ENCODE measurements at places on chromosomes 3 and 15.

- DNase-seq, result no peak
Observed at GRCh38 chr15:66746231-66746605, 44.2 kb downstream of the SMAD6 start.

- no peak for DNase-seq
Observed at GRCh38 chr3:122307976-122308375, 17.1 kb upstream of the CSTA start.

- DNase-seq, result no peak
Observed at GRCh38 chr3:143201045-143201444, 81.5 kb downstream of the CHST2 start.

- no peak for DNase-seq
Observed at GRCh38 chr15:31148297-31149087, 47.0 kb upstream of the TRPM1 start.

- no peak for DNase-seq
Observed at GRCh38 chr3:83863380-83863779, 1095.4 kb upstream of the CADM2 start.

GRCh38 chr15:85625856-85626255 lies 168.9 kb downstream of the KLHL25 start:
- DNase-seq, result peak; percentile 22

DNA sequence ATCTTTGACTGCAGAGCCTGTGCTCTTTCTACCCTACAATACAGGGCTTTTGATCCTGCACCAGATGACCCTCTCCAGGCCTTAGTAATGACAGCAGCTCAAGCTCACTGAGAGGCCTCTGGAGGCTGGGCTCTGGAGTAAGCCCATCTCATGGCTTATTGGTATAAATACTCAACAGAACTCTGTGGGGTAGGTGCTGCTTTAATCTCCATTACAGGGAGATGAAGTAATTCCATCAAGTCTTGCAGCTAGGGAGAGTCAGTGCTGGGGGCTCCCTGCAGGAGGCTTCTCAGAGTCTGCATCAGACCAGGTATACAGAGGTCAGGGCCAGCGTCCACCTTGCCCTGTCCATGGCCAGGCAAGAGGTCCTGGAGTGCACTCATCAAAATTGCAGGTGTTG lies 89.2 kb upstream of the SLC6A11 start:
- no peak for DNase-seq

DNA sequence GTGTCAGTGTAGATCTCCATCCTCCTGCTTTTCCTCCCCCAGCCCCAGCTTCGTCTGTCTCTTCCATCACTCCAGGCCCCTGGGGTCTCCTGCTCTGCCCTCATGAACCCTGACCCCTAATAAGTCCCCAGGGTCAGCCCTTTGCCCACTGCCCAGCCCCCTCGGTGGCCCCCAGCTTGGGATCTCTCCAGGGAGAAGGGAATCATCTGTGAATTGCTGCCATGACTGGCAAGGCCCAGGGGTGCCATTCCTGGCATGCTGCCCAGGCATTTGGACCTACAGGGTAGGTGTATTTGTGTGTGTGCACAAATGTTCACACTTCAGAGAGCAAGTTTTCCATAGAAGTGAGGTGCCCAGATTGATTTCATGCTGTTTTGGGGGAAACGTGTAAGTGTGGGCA lies 5.9 kb upstream of the TBC1D21 start:
- DNase-seq, result no peak

GRCh38 chr3:188421836-188422540 lies 268.0 kb downstream of the LPP start:
- DNase-seq, result no peak

DNA sequence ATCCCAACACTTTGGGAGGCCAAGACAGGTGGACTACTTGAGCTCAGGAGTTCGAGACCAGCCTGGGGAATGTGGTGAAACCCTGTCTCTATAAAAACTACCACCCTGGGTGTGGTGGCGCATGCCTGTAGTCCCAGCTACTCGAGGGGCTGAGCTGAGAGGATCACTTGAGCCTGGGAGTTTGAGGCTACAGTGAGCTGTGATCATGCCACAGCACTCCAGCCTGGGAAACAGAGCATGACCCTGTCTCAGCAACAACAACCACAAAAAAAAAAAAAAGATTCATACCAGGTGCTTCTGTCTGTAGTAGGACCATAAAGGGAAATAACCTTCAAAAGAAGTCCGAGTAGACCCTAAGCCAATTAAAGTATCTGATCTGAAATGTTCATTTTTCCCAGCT lies 94.5 kb downstream of the SERPINI1 start:
- no peak for DNase-seq

DNA sequence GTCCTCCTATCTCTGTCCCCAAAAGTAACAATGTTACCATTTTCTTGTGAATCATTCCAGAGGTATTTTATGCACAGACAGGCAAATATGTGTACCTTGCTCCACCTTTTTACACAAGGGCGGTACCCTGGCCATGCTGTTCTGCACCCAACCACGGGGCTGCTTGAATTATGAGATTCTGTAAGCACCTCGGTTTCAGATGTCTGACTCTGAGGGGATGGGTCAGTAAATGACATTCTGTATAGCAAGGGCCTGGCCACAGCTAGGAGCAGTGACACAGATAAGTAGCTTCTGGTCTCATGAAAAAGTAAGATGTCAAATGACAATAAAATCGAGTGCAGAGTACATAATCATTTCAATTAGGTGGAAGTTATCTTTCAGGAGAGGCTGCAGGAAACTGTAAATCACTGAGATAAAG lies 30.4 kb upstream of the FLNB start:
- no peak for DNase-seq

DNA sequence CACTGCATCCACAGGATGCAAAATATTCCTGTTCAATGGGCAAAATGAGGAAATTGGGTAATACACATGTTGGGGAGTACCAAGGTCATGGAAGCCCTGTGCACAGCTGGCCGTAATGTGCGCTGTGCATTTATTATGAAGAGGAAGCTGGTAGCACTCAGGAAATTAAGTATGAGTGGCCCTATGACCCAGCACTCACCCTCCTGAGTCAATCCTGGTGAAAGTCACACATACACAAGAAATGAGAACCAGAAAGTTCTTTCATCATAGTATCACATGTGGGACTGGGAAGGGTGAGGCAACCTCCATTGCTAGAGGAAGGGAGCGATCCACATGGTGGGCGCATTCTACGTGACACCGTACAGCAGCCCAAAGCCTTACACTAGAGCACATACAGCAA lies 11.4 kb upstream of the PRR20G start:
- DNase-seq, result no peak

- DNase-seq, result no peak
Observed at GRCh38 chr3:111774622-111775021, 84.4 kb upstream of the PHLDB2 start.

GRCh38 chr3:13770170-13771169 lies 109.4 kb downstream of the WNT7A start:
- DNase-seq, result no peak

DNA sequence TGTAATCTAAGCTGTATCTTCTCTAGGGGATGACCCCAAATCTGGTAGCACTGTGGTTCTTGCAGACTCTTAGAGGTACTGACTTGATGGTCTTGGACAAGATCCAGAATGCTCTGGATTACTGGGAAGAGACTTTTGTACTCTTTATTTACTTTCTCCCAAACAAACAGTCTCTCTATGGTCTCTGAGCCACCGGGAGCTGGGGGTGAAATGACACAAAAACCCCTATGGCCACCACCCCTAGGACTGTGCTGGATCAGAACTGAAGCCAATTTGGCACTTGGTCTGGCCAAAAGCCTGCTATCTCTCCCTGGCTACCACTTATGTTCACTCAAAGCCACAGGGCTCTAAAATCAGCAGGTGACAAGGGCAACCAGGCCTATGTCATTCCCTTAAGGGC lies 50.2 kb upstream of the SI start:
- DNase-seq, result no peak

GRCh38 chr15:37921527-37922385 lies 12.7 kb upstream of the TMCO5A start:
- DNase-seq, result no peak

DNA sequence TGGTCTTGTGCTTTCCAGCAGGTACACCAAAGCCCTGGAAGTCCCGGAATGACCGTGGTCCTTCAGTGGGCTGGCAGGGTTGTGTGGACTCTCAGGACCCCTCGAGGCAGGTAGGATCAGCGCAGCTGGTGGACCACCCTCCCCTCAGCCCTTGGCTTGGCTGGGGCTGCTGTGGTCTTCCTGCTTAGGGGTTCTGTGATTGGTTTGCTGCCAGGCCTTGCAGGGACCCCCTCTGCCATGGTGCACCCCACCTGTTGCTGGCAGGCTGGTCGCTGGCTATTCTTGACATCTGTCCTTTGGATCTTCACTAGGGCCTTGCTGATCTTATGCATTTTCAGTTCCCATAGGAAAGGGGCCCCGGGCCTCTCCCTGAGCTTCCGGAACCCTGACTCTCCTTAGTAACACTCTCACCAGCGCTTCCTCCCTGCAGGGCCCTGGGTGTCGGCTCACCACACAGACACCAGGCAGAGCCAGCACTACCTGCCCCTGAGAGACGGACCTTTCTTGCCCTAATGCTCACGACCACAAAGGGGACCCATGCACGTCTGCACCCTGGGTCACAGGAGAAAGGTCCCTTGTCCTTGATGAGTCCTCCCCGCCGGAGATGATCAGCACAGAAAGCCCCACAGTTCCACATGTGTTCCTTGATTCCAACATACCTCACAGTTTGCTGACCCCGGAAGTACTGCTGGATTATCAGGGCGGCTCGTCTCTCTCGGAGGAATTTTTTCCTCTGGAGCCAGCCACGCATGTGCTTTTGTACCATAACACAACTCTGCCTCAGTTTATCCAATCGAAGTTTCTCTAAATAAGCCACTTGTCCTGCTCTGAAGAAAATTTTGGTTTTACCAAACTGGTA lies 51.7 kb downstream of the MYO5C start:
- DNase-seq, result no peak

GRCh38 chr3:168548719-168549118 lies 453.0 kb upstream of the GOLIM4 start:
- no peak for DNase-seq

DNA sequence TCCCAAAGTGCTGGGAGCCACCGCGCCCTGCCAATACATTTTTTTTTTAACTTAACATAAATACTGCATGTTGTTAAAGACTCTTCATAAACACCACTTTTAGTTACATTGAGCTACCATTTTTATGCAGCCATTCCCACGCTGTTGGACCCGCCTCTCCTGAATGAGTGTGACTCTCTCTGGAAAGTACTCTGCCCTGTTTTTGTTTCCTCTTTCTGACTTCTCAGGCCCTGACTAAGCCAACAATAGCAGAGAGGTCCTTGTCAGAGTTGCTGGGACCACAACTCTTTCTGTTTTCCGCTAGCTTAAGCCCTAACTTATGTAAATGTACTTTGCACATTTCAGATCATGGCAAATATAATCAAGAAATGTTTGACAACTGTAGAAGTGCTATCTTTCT lies 35.2 kb downstream of the PARP15 start:
- no peak for DNase-seq

DNA sequence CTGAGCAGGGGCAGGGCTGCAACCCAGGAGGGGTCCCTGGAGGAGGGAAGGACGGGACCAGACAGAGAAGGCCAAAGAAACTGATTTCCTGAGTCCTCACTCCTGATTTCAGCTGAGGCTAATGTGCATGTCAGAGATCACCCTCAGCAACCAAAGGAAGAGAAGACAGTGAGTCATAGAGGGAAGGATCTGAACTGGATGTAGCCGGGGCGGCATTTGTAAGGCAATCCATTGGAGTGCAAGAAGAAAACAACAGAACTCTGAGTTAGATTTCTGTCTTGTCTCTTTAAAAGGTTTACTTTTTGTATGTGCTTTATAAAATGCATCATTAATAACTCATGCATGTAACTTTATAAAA lies 105.3 kb upstream of the AGBL1 start:
- no peak for DNase-seq

DNA sequence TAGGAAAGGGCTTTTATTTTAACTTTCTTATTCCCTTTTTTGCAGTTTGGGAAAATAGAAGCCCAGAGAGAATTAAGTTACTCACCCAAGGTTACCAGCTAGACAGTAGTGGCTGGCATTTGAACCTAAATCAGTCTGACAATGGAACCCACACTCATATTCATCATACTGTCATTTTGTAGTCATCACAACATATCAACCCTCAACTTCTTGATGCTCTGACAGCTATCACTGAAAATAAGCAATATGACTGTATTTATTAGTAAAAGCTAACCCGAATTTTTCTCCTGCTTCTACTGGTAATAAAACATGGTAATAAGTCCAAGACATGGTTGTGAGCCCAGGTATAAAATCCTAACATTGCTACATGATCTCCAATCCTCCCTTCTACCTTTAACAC lies 585.8 kb upstream of the UBE2E2 start:
- DNase-seq, result no peak

DNA sequence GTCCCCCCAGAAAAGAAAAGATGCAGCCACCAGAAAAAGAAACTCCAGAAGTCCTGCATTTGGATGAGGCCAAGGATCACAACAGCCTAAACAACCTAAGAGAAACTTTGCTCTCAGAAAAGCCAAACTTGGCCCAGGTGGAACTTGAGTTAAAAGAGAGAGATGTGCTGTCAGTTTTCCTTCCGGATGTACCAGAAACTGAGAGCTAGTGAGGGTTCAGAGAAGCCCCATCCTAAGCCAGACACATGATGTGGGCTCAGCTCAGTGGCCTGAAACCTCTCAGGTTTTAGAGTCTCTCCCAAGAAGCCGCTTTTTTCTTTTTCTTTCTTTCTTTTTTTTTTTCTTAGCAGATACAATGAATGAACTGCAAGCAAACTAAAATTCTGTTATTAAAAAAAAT lies 7.8 kb downstream of the SLC51B start:
- DNase-seq, result no peak

GRCh38 chr3:113124256-113124830 lies 87.0 kb upstream of the BOC start:
- DNase-seq, result no peak

GRCh38 chr3:188680189-188680588 lies 491.6 kb upstream of the TPRG1 start:
- DNase-seq, result no peak

DNA sequence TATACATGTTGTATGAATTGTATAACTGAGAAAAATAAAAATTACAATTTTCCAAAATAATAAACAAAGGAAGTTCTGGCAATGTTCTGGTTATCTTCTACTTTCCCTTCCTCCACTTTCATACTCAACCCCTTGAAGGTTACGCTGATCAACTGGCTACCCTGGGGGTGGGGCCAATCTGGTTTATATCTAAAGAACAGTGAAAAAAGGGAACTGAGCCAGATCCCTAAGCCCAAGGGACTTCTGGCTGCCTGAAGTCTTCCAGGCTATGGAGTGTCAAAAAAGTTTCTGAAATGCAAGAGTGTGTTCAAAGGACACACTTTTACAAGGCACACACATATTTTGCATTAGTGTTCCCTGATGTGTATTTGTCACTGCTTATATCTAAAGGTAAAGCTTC lies 591.9 kb downstream of the ROBO1 start:
- no peak for DNase-seq

GRCh38 chr3:13452490-13453335 lies 27.4 kb upstream of the HDAC11 start:
- DNase-seq, result peak; percentile 39
